ENCODE measurements at places on chromosomes 3 and 15.

DNA sequence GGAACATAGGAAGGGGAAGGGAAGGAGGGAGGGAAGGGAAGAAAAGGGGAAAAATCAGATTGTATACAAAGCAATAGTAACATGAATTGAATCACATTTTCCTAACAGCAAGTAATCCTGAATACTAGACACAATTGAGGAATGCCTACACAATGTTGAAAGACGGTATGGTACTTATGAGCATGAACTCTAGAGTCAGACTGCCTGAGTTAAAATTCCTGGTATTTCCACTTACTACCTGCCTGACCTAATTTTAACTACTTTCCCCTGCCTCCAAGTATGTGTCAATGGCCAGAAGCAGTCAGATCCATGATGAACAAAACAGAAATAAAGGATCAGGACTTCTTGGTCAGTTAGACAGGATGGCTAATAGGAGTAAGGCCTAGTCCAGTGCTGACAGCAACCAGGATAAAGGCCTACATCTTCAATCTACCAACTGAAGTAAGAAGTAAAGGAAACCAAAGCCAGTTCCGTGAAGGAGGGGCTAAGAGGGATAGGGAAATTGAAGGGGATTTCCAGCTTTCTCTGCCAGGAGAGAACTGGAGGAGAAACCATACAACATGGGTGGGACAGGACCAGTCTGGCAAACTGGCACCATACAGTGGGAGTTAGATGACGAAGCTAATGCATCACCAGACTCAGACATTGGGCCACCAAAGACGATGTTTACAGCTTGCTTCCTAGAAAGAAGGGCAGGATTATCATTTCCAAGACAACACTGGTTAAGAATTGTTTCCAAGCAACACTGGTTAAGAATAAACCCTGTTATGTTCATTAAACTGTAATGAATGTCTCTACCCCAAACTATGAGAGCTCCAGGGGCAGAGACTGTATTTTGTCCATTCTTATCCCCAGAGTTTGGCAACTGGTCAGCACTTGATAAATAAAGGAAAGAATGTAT is 151.6 kb upstream of the UBE2E2 start:
- no peak for DNase-seq

DNA sequence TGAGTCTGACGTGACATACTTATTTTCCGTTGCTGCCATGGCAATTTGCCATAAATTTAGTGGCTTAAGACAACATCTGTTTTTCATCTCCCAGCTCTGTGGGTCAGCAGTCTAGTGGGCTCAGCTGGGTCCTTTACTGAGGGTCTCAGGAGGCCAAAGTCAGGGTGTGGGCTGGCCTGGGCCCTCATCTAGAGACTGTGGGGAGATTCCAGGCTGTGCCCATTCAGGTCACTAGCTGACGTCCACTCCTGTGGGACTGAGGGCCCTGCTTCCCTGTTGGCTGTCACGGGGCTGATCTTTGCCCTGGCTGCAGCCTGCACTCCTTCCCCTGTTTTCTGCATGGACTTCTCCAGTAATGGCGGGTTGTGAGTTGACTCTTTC is 19.1 kb downstream of the FGD5 start:
- no peak for DNase-seq

- DNase-seq, result peak; percentile 54
Measured at GRCh38 chr15:78565951-78566774, 843 bp downstream of the CHRNA5 start.

- no peak for DNase-seq
Measured at GRCh38 chr3:170354760-170355159, 2.8 kb upstream of the SKIL start.

- DNase-seq, result no peak
Measured at GRCh38 chr3:57598765-57599360, 1.7 kb upstream of the ARF4 start.

DNA sequence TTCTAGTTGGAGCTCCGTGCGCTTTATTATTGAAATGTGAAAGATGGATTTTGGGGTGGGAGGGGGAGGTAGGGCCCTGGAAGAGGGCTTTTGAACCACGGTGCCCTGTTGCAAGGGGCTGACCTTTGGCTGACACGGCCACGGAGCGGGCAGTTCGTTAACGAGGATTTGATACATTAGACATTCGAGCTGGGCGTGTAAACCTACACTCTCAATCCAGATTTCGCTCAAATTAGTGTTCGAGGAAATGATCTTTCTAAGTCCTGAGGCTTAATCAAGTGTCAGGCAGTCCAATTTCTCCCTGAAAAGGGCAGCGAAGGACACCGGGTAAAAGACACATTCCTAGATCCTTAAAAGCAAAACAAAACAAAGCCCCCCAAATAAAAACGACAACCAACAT is 13.0 kb downstream of the ZIC1 start:
- DNase-seq, result no peak

GRCh38 chr3:72338082-72338941 is 509.9 kb downstream of the SHQ1 start:
- peak; percentile 2 for DNase-seq

DNA sequence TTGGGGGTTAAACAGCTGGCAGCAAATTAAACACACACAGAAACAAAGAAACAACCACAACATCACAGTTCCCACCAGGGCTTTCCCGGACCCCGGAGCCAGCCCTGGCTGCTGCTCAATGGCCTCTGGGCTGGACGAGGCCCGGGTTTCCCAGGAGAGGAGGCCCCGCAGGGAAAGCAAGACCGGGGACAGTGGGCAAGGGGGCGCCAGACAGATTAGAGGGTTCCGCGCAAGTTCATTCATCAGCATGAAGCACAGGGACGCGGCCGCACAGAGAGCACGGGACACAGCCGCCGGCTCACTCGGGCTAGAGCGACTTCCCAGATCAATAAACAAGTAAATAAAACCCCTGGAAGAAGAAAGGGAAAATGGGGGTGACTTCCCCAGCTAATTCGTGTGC is 66.4 kb upstream of the RPL32 start:
- DNase-seq, result no peak

DNA sequence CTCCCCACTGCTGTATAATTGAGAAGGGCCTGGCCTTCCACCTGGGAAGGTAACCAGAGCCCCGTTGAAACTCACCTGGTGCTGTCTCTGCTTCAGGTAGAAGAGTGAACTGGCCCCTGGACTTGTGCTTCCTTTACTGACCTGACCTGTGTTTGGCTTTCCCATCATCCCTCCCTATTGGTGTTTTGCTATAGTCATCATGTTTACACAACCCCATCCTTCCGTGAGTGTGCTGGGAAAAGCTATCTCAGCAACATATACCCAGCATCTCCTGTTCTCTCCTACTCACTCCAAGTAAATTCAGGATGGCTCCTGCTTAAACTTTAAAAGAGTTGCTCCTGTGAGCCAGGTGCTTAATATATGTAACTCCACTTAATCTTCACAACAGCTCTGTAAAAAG is 77.2 kb upstream of the TSC22D2 start:
- DNase-seq, result no peak

GRCh38 chr15:33028495-33028894 is 166.0 kb downstream of the FMN1 start:
- DNase-seq, result no peak

DNA sequence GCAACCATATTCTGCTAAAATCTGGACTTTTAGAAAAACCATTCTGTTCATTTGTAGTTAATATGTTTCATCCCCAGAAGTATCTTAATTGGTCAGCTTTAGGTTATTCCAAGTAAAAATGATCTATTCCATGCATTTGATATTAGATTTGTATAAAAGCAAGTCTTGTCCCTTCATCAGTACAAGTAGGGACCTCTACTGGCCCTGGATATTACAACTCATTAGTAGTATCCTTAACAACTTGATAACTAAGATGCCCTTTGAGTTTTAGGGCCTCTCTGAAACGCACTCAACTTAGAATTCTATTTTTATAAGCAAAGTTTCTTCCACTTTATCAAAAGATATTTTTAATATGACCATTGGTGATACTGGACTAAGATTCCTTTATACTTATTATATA is 25.3 kb upstream of the SELENOT start:
- DNase-seq, result no peak

DNA sequence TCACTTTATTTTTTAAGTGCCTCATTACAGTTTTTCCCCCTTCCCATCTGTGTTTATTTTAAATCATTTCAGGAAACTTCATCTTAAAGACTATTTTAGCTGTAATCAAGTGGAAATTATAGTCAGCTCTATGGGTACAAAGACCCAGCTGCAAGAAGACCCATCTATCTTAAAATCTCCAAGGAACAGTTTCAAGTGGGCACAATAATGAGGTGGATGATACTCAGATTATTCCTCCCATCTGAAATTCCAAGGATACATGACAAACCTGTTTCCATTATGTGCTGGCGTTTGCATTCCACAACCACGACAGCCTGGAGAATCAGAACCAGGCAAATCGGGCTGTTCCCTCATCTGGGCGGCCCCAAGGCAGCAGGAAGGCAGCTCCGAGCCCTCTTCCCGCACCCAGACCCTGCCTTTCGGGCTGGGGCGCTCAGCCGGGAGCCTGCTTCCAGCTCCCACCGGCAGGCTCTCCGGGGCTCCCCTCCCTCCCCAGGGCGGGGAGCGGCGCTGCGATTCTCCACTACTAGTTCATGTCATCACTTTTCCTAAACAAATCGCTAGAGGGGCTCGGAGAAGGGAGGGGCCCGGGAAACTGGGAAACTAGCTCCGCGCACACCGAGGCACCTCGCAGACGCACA is at the start of gene MGLL:
Gene MGLL (minus strand): TSS at position 475 of the 641 bp plus-strand sequence. CDS start 197 bp downstream, at position 278.
- peak; percentile 62 for DNase-seq

DNA sequence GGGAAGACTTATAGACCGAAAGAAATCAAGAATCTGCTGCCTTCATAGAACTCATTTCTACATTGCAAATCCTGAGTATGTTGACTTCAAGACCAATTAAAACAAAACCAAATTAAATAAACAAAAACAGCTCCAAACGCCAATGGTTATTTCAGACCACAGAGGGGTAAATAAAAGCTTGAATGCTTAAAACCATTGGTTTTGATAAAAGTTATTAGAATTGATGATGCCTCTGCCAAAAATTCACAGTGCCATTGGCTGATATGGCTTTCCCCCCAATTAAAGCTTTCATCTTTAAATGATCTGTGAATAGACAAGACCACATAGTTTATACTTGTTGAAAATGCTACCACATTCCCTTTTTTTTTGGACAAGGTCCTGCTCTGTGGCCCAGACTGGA is 188.5 kb downstream of the NFKBIZ start:
- no peak for DNase-seq

- peak; percentile 75 for DNase-seq
Measured at GRCh38 chr15:67048281-67049279, 16.8 kb upstream of the SMAD3 start.

GRCh38 chr3:41357271-41357670 is 158.0 kb downstream of the CTNNB1 start:
- DNase-seq, result no peak

DNA sequence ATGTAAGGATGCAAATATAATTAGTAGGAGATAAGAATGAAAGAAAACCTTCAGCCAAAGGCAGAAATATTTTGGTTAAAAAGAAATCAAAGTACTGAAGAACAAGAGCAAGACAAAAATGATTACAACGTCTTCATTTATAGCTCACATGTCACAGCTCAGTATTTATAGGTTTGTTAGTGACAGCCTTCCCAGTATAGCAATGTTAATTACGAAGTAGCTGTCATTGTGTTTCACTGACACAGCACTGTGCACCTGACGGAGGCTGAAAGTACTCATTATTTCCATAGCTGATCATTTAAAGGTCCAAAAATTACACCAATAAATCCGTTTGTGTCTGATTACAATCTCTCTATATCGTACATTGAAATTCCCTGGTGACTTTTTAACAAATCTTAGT is 561 bp upstream of the OSTN start:
- no peak for DNase-seq

DNA sequence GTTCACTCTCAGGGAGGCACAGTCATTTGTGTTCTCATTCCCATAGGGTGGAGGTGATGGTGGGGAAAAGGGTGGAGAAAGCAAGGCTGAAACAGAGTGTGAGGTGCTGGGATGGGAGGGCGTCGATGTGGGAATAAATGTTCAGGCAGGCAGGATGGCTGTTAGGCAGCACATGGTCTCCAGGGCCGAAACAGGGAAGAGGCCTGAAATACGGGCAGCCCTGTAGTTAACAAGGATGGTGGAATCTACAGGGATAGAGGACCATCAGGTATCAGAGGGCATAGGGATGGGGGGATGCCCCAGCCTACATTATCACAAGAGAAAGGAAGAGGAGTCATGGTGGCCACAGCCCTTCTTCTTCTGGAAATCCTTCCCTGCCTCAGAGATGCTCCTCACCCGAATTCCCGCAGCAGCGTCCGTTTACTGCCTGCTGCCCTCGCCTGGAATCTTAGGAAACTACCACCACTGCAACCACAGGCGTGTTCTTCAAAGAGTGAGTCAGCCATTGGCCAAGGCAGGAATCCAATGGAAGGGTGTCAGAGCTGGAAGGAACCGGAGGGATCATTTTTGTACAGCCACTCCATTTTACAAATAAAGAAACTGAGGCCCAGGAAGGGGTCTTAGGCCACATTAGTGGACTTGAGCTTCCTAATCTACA is 49.7 kb upstream of the POMGNT2 start:
- DNase-seq, result peak; percentile 75

- no peak for DNase-seq
Measured at GRCh38 chr3:34972481-34972880, 666.8 kb upstream of the ARPP21 start.

GRCh38 chr3:50270422-50271224 is 1.7 kb downstream of the SEMA3B start:
- no peak for DNase-seq

GRCh38 chr15:48858401-48858800 is 19.5 kb upstream of the EID1 start:
- no peak for DNase-seq
